ENCODE measurements at places on chromosomes 4 and X. TPM values are rescaled to one million over a fixed set of nuclear protein-coding genes. Genes with fewer than 3 reads are reported as not detected.

DNA sequence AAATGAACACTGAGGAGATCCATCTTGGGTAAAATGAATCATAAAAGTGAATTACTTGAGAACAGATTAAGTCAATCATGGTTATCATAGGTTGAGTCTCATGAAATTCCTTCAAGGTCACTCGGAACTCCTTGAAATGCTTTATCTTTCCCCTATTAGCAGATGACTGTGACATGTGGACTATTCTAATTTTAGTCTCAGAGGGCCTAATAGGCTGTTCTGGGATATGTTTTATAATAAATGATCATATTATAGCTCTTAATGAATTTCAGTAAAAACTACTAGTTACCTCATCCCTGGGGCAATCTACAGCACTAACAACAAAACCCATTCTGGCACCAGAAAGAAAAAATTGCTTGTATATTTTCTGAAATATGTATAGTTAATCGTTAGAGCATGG, 44.7 kb downstream of the SPATA4 start:
- no peaks in the 10 kb centered on the region for H3K27me3 ChIP-seq
- DNase-seq, result no peak
- H3K4me3 ChIP-seq, result no peak overlapping the region
- H3K27ac ChIP-seq, result no peak overlapping the region

GRCh38 chr4:160110891-160111290, 1008.0 kb downstream of the RAPGEF2 start:
- no peaks in the 10 kb centered on the region for H3K27me3 ChIP-seq
- DNase-seq, result no peak
- H3K27ac ChIP-seq, result no peak overlapping the region
- no peak overlapping the region for H3K4me3 ChIP-seq

Gene HPGDS
- total RNA-seq, result not detected

Gene TEC
- total RNA-seq, result not detected

GRCh38 chr4:38075370-38076152, 115.4 kb downstream of the PTTG2 start:
- peak; percentile 75 for DNase-seq
- H3K27me3 ChIP-seq, result no peaks in the 10 kb centered on the region
- no peaks in the 10 kb centered on the region for H3K36me3 ChIP-seq
- H3K27ac ChIP-seq, result peak overlapping the region; percentile 67

DNA sequence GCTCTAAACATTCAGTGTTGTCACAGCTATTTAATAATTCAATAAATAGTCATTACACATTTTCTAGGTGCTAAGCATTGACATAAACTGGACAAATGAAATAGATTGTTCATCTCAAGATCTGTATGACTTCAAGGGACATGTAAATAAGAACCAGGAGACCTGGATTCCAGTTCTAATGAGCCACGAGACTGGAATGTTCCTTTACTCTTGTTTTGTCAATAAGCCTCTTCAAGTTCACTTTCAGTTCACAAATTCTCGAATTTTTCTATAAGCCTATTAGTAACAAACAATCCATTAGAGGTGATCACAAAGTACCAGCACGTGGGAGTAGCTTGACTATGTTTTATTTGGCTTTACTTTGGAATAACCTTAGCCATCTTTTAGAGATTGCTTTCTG, 514.0 kb upstream of the SMIM31 start:
- H3K4me3 ChIP-seq, result no peak overlapping the region
- no peak for DNase-seq
- H3K27ac ChIP-seq, result no peak overlapping the region
- H3K36me3 ChIP-seq, result no peaks in the 10 kb centered on the region
- H3K27me3 ChIP-seq, result no peaks in the 10 kb centered on the region

DNA sequence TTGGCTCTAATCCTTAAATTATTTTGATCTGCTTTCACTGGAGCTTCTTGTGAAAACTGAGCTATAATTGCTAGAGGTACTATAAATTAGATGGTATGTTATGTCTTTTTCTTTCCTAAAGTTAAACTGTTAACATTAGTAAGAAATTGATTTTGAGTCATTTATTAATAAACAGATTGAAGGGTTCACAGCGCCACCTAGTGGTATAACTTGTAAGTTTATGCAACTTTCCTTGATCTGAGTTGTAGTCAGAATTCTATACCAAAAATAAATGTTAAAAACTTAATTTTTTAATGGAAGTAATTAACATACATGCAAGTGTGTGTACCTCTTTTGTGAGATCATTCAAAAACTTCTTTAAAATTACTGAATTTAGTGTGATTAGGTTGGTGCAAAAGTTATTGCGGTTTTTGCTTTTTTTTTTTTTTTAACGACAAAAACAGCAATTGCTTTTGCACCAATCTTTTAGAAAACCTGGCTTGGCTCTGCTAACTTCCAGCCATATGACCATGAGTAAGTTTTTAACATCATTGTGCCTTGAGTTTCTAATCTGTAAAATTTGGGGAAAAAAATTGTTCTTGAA, 151.5 kb downstream of the CENPC start:
- no peak overlapping the region for H3K27ac ChIP-seq
- H3K36me3 ChIP-seq, result no peaks in the 10 kb centered on the region
- H3K4me1 ChIP-seq, result no peaks in the 10 kb centered on the region
- peak; percentile 51 for DNase-seq
- peaks cover 20% of the 10 kb centered on the region for H3K27me3 ChIP-seq
- no peak overlapping the region for H3K4me3 ChIP-seq

- H3K4me3 ChIP-seq, result no peak overlapping the region
- H3K36me3 ChIP-seq, result no peaks in the 10 kb centered on the region
- H3K4me1 ChIP-seq, result no peaks in the 10 kb centered on the region
These were observed 72.6 kb downstream of the STOX2 start for GRCh38 chr4:183977707-183978106.

Data from GM23248 (cell line).